Stimulated activated CD8-positive, alpha-beta memory T cell treated with anti-CD3 and anti-CD28 coated beads, Interleukin-2, amount 100 ng/mL, for 1 hour (primary cell): ENCODE measurements at places on chromosomes 11 and 22.
A peak's percentile ranks its signal among the peaks of the same experiment; 100 is the strongest.

DNA sequence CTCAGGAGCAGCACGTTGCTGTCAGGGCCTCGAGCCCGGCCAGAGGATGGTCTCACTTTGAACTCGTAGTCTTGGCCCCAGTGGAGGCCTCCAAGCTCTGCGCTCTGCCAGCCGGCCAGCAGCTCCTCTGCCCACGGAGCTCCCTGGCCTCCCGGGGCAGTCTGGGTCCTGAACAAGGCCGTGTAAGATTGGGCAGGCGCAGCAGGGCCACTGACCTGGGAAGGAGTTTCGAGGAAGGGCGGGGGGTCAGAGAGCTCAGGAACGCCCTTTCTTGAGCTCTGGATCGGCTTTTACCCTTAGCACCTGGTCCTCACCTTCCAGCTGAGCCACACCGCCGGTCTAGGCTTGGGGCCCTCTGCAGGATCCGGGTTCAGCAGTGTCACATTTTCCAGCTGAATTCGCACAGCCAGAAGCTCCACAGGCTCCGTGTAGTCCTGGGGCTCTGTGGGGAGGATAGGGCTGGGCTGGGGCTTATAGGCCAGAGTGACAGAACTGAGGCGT is 2.1 kb downstream of the ROBO4 start:
- DNase-seq = no peak

DNA sequence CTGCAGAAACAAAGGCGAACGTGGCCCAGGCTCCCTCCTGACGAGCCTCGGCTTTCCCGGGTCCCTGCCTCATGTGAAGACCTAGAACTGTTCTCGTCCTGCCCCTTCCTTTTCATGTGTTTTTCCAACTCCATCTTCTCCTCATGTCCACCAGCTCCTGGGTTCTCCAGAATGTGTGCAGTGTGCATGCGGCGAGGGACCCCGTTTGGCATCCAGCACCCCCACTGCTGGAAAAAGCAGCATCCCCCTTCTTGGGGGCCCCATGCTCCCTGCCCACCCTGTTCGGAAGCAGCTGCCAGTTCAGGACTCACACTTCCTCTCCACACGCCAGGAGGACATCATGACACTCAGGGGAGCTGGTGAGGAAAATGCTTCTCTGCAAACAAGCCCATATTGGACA is 313.5 kb downstream of the BRD1 start:
- no peak for DNase-seq

- no peak for DNase-seq
Observed at GRCh38 chr11:14906578-14906977, 14.5 kb upstream of the CYP2R1 start.

DNA sequence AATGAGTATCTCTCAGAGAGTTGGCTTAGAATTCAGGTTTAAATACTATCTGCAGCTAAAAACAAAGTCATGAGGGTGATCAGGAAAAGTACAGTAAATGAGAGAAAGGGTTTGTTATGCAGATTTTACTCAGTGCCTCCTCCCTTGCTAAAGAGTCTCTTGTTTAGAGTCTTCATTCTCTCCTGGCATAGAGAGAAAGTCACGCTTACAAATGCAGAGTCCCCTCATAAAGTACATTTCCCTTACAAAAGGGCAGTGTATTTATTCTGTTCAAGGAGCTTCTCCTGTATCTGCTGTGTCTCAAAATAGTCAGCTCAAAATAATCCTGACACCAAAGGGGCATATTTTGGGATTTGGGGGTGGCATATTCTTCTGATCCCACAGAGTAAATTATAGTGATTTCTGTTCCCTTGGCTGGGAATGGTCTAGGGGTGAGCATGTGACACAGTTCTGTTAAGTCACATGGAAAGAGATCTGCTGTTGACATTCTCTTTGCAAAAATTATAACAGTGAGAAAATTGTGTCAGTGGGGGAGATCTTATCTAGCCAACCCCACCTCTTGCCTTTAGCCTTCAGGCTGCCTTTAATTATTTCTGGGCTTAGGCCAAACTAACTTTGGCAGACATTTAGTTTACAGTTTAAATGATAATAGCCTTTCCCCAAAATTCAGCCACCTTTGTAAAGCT is 102.9 kb downstream of the MTNR1B start:
- DNase-seq = no peak

GRCh38 chr22:41832553-41833368 is at the start of gene SREBF2:
TSS of gene SREBF2 (plus strand) at chr22:41833105. CDS start at chr22:41833271, 166 bp downstream.
- DNase-seq = peak; percentile 97

DNA sequence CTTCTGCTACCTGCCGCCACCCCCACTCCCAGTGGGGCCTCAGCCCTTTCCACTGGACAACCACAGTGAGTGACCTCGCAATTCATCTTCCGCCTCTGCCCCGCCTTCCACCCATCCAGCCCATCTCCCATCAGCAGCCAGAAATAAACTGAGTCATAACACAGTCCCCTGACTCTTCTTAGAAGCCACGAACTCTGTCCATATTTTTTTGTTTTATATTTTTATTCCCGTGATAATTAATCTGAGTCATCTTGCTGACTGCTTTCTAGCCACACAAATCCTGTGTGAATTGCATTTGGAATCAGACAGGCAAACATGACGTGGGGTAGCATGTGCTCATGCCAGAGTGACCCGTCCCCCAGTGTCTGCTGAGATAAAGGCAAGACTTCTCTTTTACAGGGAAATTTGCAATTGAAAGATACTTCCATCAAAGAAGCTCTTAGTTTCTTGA is 7.0 kb downstream of the FADD start:
- no peak for DNase-seq
